ENCODE measurements at places on chromosomes 7 and 10. TPM values are rescaled to one million over a fixed set of nuclear protein-coding genes. Genes with fewer than 3 reads are reported as not detected.

- DNase-seq, result peak; percentile 96
These were observed 9.4 kb upstream of the PSAP start for GRCh38 chr10:71860243-71861029.

DNA sequence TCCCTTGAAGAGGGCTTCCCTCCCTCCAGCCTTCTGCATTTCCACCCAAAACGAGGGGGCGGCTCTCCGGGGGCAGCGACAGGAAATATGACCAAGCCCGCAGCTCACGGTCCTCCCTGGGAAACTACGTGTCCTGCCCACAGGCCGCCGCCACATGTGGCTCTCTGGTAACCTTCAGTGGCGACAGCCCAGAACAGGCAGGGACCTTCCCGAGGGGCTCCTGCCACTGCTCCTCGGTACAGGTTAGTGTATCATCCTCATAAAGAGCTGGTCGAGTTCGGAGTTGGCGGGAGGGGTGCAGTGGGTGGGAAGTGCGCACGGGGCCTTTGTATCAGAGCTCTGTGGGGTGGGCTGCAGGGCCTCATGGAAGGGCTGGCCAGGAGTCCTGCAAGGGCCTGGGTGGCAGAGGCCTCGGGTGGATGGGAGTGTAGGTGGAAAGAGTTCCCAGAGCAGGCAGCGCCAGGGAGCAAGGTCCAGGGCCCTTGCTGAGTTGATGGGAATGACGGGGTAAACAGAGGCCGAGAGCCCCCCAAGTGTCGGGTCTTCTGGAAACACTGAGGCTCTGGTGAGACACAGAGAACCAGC is 66.0 kb downstream of the TCERG1L start:
- no peak for DNase-seq

Gene LBX1
- total RNA-seq, result not detected

DNA sequence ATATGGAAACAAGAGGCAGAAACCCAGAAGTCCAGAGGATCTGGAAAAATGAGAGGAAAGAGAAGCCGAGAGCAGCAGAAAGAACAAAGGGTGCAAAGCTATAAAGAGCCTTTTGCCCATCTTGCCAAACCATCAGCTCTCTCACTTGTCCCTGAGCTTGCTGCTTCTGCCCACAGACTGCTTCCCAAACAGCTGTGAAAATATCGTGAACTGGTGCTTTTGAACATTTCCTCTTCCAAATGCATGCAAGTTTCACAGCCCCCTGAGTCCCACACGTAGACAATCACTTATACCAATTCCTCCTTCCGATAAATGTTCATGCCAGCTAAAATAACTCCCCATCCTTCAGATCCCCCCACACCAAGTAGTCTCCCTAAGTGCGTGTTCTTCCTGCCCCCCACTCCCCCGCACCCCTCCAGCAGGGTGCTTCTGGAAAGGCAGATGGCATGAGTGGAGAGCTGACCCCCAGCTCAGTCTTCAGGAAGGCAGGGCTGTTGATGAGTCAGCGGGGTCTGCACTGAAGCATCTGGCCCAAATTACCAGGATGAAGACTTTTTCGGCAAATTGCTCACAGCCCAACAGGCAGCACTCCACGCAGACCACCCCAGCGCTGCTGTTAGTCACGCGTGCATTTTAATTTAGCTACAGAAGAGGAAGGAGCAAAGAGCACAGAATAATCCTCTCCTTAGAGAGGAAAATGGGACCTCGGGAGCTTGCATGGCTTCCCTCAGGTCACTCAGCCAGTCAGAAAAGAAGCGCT is 76.1 kb upstream of the KCNMA1 start:
- DNase-seq, result no peak

Gene GATA3
- total RNA-seq, result 1.2 TPM

GRCh38 chr10:132506711-132507408 is 30.7 kb upstream of the INPP5A start:
- peak; percentile 13 for DNase-seq

Gene ELMO1
- total RNA-seq, result 74.2 TPM

DNA sequence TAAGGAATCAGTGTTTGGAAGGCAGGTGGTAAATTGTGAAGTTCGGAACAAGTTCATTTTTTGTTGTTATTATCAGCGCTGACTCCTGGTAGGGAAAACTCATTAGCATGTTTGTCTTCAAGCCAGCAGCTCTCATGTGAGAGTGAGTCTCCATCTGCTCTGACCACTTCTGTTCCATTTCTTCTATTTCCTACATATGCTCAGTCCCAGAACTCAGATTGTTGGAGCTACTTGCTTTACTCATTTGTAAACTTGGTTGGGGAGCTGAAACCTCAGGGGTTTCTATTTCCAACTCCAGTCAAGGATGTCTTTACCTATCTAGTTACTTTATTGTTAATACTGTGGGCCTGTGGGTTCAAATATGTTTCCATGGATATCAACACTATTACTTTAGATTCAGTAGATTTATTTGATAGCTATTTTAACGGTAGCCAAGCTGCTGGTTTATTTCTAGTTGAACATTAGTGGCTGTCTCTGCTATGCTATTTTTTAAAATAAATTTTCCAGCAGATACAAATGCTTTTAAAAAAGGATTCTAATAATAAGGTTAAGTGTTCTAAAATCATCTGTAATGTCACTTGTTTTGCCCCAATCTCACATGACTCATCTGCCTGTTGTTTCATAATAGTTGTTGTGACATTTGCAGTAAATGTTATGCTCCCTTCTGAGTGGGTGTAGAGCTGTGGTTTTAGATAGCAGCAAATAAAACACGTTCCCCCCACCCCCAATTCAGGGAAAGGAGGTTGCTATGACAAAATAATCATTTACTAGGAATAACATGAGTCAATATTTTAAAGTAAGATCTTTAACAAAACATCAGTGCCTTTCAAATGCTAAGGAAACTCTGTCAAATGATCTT is 143.3 kb downstream of the HDAC9 start:
- DNase-seq, result peak; percentile 27

Gene MYOF
- total RNA-seq, result 92.0 TPM

GRCh38 chr7:35969066-35969465 is 168.2 kb downstream of the SEPTIN7 start:
- DNase-seq, result no peak

DNA sequence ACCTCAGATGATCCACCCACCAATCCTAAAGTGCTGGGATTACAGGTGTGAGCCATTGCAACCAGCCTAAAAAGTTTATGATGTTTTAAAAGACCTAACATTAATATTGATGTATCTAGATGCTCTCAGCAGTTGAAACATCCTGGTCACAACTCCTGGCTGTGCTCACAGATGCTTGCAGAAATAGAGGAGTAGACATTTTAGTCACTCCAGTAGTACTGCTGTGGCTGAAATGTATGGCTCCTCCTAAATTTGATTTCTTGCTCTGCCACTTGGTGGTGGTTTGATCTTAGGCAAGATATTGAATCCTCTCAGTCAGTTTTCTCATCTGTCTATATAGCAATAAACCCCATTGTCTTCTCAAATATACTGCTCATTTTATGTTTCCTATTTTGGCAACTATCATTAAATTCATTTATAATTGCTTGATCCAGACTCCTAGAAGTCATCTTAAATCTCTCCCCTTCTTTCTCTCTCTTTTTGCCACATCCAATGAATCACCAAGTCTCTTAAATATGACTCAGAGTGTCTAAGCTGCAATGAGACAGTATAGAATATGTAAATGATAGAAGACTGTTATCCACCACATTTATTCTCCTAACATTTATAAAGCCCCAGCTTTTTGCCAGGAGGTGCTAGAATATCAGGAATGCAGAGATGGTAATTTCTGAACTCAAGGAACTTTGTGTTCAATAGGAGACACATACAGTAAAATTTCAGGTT is 78.1 kb upstream of the NRBF2 start:
- DNase-seq, result no peak
